ENCODE measurements at places on chromosomes 12 and 14.

- DNase-seq, result no peak
These were observed 104.0 kb upstream of the CPM start for GRCh38 chr12:69036999-69037398.

- no peak for DNase-seq
These were observed 14.9 kb upstream of the CCDC60 start for GRCh38 chr12:119319638-119320037.

DNA sequence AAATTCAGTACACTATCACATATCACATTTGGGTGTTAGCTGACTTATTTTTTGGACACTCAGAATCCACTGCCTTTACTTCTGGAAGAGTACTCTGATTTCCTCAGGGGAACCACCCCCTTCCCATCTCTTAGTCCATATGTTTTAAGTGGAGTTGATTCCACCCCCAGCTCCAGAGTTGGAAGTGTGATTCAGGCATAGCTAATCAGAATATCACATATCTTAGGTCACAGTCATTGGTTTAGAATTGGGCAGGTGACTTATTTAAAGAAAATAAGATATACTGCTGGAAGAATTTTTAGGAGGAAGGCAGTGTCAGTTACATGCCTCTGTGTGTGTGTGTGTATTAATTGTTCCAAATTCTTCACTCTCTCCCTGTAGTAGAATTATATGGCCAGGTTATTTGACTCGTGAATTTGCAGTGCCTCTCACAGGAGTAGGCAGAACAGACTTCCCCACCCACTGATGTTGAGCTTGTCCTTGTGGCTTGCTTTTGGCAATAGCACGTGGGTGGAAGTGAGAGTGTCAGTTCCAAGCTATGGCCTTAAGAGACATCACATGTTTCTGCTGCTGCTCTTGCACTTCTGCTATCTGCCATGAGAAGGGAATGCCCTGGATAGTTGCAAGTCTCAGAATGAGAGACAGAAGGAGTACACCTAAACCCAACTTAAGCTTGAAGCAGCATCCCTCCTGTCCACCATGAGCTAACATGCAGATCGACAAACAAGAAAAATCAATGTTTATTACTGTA is 6.4 kb upstream of the GAS2L3 start:
- no peak for DNase-seq

GRCh38 chr14:50545618-50546017 is 13.2 kb upstream of the MAP4K5 start:
- DNase-seq, result no peak

GRCh38 chr14:57326253-57326652 is 57.5 kb downstream of the AP5M1 start:
- no peak for DNase-seq

DNA sequence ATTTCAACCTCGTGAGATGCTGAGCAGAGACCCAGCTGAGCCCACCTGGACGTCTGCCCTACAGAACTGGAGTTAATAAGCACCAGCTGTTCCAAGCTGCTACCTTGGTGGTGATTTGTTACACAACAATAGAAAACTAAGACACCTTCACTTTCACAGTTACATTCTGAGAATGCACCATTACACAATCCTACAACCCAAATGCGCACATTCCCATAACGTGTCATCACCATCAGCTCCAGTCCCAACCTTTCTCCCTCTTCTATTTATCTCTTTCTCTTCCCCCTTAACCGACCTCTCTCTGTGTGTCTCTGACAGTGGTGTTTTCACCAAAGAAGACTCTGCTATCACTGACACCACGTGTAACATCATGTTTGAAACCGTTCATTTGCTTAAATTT is 91.9 kb downstream of the TMEM132D start:
- no peak for DNase-seq

Data from activated CD4-positive, alpha-beta T cell treated with anti-CD3 and anti-CD28 coated beads, Interleukin-2, amount 50 U/mL, for 24 hours (primary cell).